ENCODE measurements at places on chromosomes 7 and 10.

GRCh38 chr10:57336341-57336740, 931.4 kb downstream of the IPMK start:
- DNase-seq = no peak

- DNase-seq = no peak
These were observed 86.5 kb downstream of the LSM5 start for GRCh38 chr7:32403463-32404229.

- DNase-seq = no peak
These were observed 63.2 kb upstream of the TMEM168 start for GRCh38 chr7:112853422-112853821.

DNA sequence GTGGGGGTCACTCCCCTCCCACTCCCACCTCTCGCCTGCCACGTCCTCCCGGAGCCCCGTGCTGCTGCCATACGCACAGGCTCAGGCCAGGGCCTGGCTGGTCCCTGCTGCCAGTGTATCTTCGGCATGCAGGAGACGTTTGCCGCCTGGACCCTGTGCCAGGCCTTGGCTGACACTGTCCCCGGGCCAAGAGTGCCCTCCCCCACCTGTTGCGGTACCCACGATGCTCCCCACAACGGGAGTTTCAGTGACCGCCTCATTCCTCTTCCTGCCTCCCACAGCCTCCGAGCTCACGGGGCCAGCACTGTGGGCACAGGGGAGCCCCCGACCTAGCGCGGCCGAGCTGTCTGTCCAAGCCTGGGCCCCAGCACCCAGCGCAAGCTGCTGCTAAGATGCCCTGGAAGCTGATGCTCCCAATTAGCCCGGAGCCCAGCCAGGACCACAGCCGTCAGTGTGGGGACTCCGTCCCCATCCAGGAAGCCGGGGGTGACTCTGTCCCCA, 7.4 kb downstream of the TTYH3 start:
- no peak for DNase-seq

GRCh38 chr10:114523876-114524275, 119.6 kb upstream of the AFAP1L2 start:
- DNase-seq = no peak

DNA sequence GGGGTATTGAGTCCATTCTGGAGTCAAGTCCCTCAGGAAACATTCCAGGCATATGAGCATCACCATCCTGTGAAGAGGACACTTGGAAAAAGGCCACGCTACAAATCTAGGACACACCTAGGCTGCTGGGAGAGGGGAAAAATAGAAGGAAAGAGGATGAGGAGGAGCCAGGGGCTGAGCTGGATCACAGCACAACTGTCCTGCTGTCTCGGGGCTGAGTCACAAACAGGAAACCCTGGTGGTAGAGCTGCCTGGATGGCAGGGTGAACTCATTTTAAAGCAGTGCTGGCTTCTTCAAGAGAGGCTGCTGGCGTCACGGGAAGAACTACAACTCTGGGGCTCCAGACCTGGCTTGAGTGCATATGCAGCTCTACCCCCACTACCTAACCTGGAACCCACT, 151.5 kb downstream of the RNF216 start:
- DNase-seq = no peak
